Left renal cortex interstitium (tissue), 4 donors: ENCODE measurements at places on chromosomes 11 and 22. TPM values are rescaled to one million over a fixed set of nuclear protein-coding genes. Genes with fewer than 3 reads are reported as not detected.

DNA sequence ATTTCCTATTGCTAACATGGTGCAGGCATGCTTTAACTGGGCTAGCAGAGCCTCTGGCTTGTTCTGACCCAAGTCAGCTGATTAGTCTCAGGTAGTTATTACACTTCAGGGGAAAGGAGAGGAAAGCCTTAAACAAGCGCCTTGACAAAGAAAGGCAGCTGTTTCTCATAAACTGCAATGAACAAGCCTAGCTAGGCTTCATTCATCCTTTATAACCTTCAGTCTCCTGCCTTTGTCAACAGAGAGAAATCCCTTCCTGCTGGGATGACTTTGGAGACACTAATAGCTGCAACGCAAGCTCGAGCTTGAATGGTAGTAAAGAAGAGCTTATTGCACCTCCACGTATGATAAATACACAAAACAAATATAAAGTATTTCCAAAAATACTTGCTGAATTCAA lies 68.4 kb downstream of the CCDC34 start:
- no peak for DNase-seq

DNA sequence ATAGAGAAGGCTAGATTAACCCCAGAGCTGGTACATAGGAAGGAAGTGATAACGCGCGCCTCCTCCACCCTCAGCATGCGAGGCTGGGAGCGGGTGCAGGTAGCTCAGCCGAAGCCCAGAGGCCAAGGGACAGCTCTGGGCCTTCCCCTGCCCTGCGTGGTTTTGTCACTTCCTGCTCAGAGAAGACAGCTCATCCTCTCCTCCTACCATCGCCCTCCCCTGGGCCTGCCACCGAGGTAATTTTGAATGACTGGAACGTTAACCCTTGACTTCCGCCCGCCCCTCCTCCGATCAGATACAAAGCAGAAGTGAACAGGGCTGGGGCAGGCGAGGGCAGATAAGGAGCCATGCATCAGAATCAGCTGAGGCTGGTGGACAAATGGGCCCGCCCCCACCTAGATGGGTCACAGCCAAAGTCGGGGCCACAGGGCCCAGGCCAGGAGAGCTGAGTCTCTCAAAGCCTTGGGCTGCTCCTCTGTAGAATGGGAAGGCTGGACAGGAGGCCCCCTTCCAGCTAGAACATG lies 1.6 kb downstream of the RAC2 start:
- no peak for DNase-seq

The FIBP gene
- 91.1 TPM for polyA plus RNA-seq

DNA sequence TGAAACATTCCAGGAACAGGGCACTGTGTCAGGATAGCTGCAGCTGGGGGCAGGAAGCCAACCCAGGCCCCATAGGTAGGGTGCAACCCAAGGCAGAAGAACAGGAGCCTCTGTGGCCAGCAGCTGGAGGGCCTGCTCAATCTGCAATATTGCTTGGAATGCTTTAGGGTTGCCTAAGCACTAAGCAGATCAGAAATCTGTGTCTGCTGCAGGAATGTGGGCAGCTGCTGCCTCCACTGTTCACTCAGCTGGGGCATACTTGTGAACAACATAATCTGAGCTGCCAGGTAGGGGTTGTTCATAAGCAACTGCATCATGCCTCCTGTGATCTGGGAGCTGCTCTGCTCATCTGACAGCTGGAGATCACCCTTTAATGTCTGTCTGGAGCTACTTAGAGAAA lies 1.7 kb downstream of the UBQLNL start:
- no peak for DNase-seq
